CD4-positive, alpha-beta T cell (primary cell): ENCODE measurements at places on chromosomes 3 and 15.

DNA sequence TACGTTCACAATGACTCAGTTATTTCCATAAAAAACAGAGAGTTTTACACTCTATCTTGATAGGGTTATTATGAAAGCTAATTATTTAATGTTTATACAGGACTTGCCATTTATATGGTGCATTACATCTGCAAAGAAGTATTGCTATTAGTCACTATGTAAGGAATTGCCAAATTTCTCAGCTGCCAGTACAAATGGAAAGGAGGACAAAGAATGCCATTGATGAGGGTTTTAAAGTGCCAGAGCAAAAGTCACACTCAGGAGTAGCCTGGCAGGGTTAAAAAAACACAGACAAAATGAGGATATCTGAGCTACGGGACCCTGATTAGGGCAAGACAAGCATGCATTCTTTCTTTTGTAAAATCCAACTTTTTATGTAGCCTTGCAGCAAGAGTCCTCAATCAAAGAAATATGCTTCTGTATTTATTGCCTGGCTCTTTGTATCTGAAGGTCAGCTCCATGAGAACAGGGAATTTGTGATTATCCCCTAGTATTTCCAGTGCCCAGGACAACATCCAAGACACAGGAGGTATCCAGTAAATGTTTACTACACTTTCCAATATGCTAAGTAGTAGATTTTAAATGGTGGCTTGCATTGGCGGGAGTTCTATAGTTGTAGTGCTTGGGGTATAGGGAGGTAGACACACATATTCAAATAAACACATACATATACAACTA lies 1013.6 kb downstream of the ROBO1 start:
- DNase-seq = no peak

- no peak for DNase-seq
These were observed 128.5 kb downstream of the CDIN1 start for GRCh38 chr15:36707884-36708435.

DNA sequence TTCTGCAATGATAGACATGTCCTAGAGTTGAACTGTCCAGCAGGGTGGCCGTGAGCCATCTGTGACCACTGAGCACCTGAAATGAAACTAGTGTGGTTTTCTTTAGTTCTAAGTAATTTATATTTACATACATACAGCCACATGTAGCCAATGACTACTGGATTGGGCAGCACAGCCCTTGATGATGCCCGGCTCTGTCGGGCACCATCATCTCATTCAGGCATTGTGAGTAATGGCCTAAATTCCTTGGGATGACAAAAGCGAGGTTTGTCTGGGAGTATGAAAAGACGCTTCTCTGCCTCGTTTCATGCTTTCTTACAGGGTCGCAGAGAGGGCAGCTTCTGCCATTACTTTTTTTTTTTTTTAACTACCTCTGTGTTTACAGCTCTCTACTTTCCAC lies 251.9 kb upstream of the HES1 start:
- DNase-seq = no peak

DNA sequence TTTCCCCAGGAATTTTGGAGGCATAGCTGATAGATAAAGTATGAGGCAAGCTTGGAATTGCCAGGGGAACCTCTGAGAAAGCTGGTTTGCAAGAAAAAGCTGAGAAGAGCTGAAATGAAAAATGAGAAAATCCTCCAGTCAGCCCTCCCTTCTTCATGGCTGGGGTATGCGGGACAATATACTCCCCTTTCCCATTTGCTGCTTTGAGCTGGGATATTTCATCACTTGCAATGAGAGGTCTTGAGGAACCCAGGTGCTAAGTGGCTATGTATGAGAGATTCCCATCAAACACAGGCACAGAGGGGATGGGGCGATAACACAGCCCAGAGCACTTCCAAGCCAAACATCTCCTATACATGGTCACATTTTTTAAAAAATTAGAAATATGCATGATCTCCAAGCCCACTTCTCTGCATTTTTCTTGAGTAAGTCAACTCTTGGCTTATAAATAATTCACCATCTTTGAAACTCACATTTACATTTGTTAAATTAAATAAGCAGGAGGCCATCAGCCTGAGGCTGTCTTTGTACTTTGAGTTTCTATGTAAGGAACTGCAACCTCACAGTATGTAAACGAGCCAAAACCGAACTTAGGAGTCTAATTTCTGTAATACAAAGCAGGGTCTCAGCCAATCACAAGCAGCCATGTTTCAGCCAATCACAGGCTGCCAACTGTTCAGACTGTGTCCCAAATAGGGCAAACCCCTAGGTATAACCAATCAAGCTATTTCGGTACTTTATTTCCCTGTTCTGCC lies 983.6 kb upstream of the NR2F2 start:
- DNase-seq = no peak

GRCh38 chr3:6229778-6230410 lies 631.0 kb upstream of the GRM7 start:
- no peak for DNase-seq

- no peak for DNase-seq
These were observed 21.2 kb downstream of the IGSF10 start for GRCh38 chr3:151439652-151440125.

DNA sequence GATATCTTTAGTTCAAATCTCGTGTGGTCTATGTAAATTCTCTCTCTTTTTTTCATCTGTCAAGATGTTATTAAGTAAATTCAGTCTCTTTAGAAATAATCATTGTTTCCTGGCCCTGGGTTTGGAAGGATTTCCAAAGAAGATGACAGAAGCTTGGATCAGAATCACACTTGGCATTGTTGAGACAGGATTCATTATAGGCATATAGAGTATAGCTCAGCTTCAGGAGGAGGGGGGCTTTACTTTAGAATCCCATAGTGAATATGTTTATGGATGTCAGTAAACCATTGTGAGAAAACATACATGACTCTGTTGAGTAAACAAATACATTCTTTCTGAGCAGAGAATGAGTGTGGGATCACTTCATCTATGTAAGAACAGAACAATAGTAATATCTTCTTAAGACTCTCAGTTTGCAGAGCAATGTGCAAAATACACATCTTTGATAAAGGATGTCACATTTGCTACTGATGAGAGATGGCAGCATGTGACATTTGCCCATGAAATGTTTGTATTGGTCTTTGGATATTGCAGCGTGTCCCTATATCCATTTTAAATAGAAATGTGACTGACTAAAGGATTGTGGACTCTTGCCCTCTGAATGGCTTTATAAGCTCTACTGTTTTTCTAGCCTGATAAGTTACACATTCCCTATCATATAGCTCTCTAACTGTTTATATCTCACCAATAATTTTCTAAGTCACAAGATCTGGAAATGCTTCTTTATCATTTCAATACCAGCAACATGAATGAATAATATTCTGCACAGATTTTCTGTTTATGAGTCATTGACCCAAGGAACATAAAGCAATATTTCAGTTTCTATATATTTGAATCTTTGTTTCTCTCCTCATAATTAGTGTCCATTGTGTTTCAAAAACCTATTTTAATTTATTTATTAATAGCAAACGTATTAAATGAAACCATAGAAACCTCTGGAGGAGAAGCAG lies 95.6 kb upstream of the THRB start:
- DNase-seq = no peak

DNA sequence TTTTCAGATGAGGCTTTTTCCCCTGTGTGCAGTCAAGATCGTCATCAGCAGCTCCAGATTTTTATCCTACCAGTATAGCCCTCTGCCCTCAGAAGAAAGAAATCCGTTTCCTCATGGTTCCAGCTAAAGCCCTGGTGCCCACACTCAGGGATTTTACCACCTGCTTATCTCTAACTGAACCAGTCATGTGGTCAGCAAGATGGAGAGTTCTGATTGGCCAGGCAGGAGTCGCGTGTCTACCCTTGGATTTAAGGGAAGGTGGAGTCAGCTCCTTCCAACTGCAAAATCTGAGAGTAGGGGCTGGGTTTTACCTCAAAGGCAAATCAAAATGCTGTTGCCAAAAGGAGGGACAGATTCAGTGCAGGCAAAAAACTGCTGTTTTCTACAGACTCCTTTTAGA lies 135.3 kb downstream of the LRTM1 start:
- no peak for DNase-seq

- DNase-seq = no peak
These were observed 33.3 kb downstream of the RYR3 start for GRCh38 chr15:33344111-33344510.

DNA sequence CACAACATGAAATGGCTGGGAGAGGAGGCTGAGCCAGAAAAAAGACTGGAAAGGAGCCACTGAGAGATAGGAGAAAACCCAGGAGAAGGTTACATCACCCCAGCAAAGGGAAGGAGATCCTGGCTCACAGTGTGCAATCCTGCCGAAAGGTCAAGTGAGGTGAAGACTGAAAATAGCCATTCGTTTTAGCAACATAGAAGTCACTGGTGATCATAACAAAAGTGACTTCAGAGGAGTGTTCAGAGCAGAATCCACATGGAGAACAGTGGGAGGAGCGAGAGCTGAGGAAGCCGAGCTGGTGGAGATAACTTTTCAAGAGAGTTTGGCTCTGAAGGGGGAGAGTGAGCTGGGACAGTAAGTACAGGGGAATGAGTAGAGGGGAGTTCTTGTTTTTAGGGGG lies 5.4 kb upstream of the HEG1 start:
- no peak for DNase-seq

DNA sequence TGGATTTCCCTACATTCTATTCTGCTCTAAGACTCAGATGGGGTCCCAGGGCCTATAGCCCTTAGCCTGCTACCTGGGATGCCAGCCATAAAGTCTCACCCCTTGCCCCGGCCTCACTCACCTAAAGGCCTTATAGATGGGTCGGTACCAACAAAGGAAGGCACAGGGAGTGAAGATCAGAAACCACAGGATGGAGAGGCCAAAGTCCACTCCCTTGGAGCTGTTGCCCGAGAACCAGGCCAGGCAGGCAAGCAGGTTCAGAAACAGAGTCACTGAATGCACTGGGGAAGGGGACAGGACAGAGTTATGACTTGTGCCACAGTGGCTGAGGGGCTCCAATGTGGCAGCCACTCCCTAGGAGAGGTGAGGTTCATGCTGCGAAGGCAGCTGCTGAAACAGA lies 7.4 kb upstream of the ULK3 start:
- DNase-seq = no peak

- DNase-seq = no peak
These were observed 22.4 kb downstream of the IFT122 start for GRCh38 chr3:129462361-129462968.

DNA sequence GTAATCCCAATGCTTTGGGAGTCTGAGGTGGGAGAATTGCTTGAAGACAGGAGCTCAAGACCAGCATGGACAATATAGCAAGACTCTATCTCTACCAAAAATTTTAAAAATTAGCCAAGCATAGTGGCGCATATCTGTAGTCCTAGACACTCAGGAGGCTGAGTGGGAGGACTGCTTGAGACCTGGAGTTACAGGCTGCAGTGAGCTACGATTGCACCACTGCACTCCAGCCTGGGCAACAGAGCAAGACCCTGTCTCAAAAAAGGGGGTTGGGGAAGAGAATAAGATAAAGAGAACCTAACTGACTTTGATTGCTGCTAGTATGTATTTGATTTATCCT lies 755 bp downstream of the CD200R1 start:
- DNase-seq = no peak

DNA sequence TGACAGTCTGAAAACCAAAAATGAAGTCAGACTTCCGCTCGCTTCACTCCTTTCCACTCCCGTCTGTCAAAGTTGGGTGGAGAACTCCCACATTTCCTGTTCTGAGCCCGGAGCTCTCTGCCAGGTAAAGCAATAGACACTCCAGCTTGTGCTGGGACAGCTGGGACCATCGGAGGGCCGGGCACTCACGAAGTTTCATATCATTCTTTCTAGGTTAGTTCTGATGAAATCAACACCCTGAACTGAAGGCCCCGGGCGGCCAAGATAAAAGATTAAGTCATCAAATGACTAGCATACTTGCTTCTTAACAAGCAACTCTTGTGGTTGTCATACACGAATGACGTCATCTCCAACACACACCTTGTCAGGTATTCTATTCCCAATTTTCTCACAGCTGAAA lies 42.1 kb downstream of the MAGI1 start:
- no peak for DNase-seq

- no peak for DNase-seq
These were observed 8.4 kb upstream of the ANP32A start for GRCh38 chr15:68829068-68829467.

DNA sequence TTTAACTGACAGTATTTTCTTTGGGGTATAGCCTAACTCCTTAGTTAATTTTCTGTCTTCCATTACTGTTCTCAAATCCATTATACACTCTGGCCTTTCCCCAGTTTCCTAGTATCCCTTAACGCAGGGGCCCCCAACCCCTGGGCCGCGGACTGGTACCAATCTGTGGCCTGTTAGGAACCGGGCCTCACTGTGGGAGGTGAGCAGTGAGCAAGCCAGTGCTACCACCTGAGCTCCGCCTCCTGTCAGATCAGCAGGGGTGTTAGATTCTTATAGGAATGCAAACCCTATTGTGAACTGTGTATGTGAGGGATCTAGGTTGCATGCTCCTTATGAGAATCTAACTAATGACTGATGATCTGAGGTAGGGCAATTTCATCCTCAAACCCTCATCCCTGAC lies 75.1 kb downstream of the DOCK3 start:
- no peak for DNase-seq

GRCh38 chr3:109132801-109133473 lies 3.6 kb upstream of the C3orf85 start:
- no peak for DNase-seq

GRCh38 chr15:68601206-68602197 lies 22.7 kb downstream of the CORO2B start:
- no peak for DNase-seq

- DNase-seq = no peak
These were observed 164.4 kb downstream of the WDR76 start for GRCh38 chr15:43991206-43991605.

- DNase-seq = no peak
These were observed 60.8 kb downstream of the ILDR1 start for GRCh38 chr3:121961283-121961682.

GRCh38 chr3:50388016-50388719 lies 28.8 kb upstream of the TMEM115 start:
- no peak for DNase-seq

DNA sequence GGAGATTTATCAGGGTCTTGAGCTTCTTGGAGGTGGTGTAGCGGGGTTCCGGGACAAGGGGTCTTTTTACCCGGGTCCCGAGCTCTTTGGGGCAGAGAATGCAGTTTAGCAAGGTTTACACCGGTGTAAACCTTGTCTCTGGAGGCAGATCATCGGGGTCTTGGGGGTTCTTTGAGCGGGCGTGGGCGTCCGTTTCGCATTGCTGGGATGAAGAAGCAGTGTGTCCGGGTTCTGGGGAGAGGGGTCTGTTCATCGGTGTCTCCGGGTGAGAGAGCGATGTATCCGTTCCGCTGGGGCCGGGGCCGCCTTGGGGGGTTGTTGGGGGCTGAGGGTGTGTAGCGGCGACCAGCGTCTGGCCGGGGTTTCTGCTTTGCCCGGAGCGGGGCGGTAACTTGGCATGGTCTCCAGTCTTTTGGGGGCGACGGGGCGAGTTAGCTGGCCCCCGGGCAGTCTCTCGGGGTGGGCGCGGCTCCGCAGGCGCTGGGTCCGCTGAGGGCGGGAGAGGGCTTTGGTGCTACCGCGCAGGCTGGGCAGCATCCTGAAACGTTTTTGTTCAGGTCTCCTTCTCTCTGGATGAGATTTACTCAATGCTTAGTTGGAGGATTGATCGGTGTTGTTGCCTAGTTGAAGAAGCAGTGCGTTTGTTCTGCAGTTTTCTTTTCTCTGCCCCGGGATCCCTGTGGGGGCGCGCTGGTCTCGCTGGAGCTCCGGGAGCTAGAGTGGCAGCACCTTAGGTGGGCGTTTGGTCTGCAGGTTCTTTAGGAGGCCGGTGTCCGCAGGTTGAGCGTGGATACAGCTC lies 843 bp downstream of the GLCE start:
- DNase-seq = peak; percentile 36
